ENCODE measurements at places on chromosomes 6 and 20. TPM values are rescaled to one million over a fixed set of nuclear protein-coding genes. Genes with fewer than 3 reads are reported as not detected.

The HLA-G gene
- not detected for total RNA-seq

The SYNDIG1 gene
- total RNA-seq = not detected

The PSMB8 gene
- total RNA-seq = 212 TPM

The ZNF337 gene
- total RNA-seq = 17.7 TPM

GRCh38 chr6:143516690-143517446, 5.3 kb upstream of the FUCA2 start:
- no peak for DNase-seq
- H3K36me3 ChIP-seq = no peaks in the 10 kb centered on the region
- no peak overlapping the region for H3K4me3 ChIP-seq
- no peak overlapping the region for H3K27ac ChIP-seq
- H3K4me1 ChIP-seq = no peaks in the 10 kb centered on the region
- H3K27me3 ChIP-seq = no peaks in the 10 kb centered on the region

DNA sequence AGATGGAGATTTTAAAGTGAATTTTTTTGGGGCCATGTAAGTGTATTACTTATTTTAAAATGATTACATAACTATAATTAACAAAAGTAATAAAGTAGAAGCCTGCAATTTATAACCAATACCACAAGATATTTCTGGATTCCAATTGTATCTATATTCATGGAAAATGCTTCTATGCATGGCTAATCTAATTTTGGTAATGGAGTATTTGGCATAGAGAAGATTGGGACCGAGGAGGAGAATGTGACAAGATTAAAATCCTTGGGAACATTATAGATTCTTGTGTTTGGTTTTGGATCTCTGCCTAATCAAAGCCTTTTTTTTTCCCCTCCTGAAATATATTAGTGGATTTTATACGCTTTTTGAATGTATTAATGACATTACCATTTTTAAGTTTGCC, 12.9 kb upstream of the TMX4 start:
- peak; percentile 29 for DNase-seq
- H3K4me3 ChIP-seq = no peak overlapping the region
- H3K4me1 ChIP-seq = no peaks in the 10 kb centered on the region
- H3K36me3 ChIP-seq = no peaks in the 10 kb centered on the region

DNA sequence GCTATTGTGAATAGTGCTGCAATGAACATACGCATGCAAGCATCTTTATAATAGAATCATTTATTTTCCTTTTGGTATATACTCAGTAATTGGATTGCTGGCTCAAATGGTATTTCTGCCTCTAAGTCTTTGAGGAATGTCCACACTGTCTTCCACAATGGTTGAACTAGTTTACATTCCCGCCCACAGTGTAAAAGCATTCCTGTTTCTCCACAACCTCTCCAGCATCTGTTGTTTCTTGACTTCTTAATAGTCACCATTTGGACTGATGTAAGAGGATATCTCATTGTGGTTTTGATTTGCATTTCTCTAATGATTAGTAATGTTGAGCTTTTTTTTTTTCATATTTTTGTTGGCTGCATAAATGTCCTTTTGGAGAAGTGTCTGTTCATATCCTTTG, 208.7 kb downstream of the PHF3 start:
- no peaks in the 10 kb centered on the region for H3K4me1 ChIP-seq
- no peak overlapping the region for H3K27ac ChIP-seq
- DNase-seq = no peak
- no peaks in the 10 kb centered on the region for H3K27me3 ChIP-seq

- H3K27me3 ChIP-seq = no peaks in the 10 kb centered on the region
- no peak overlapping the region for H3K4me3 ChIP-seq
- H3K4me1 ChIP-seq = no peaks in the 10 kb centered on the region
- no peak overlapping the region for H3K27ac ChIP-seq
Observed at GRCh38 chr6:164159061-164159460, 744.5 kb downstream of the QKI start.

- no peaks in the 10 kb centered on the region for H3K4me1 ChIP-seq
- no peak overlapping the region for H3K27ac ChIP-seq
- DNase-seq = no peak
Observed at GRCh38 chr6:93562582-93562981, 143.2 kb upstream of the EPHA7 start.

DNA sequence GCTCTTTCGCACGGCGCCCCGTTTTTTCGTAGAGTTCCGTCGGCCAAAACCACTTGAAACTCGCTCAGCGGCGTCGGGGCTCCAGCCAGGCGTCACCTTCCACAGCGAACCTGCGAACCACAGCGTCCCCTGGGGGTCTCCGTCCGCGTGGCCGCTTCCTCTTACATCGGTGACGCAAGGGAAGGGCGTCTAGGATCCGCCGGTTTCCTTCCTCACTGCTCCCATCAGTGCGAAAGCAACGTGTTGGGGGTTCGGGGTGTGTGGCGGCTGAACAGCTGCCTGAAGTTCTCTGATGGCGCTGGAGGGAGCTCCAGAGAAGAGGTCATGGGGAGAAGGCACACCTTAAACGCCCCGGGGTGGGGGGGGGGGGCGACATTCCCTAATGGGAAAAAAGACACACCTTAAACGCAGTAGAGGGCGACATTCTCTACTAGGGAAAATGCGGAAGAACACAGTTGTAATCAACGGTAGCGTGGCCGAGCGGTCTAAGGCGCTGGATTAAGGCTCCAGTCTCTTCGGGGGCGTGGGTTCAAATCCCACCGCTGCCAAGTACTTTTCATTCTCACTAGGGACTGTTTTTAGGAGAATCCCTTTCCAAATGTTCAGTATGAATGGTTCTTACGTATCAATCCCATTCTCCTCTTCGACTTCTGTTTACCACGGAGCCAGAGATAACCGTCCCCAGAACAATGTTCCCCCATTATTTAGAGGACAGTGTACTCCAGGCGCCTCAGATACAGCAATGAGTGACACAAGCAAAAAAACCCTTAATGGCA, 16.4 kb downstream of the ZNF311 start:
- H3K36me3 ChIP-seq = no peaks in the 10 kb centered on the region
- no peak for DNase-seq
- no peak overlapping the region for H3K27ac ChIP-seq

- no peak overlapping the region for H3K27ac ChIP-seq
- H3K4me1 ChIP-seq = no peaks in the 10 kb centered on the region
- DNase-seq = no peak
- H3K36me3 ChIP-seq = no peaks in the 10 kb centered on the region
- H3K27me3 ChIP-seq = no peaks in the 10 kb centered on the region
Observed at GRCh38 chr6:43877463-43878126, 107.6 kb downstream of the VEGFA start.

GRCh38 chr6:155381673-155382337, 67.5 kb upstream of the TFB1M start:
- no peaks in the 10 kb centered on the region for H3K4me1 ChIP-seq
- H3K27me3 ChIP-seq = no peaks in the 10 kb centered on the region
- DNase-seq = no peak
- H3K27ac ChIP-seq = no peak overlapping the region
- no peak overlapping the region for H3K4me3 ChIP-seq
- H3K36me3 ChIP-seq = no peaks in the 10 kb centered on the region

DNA sequence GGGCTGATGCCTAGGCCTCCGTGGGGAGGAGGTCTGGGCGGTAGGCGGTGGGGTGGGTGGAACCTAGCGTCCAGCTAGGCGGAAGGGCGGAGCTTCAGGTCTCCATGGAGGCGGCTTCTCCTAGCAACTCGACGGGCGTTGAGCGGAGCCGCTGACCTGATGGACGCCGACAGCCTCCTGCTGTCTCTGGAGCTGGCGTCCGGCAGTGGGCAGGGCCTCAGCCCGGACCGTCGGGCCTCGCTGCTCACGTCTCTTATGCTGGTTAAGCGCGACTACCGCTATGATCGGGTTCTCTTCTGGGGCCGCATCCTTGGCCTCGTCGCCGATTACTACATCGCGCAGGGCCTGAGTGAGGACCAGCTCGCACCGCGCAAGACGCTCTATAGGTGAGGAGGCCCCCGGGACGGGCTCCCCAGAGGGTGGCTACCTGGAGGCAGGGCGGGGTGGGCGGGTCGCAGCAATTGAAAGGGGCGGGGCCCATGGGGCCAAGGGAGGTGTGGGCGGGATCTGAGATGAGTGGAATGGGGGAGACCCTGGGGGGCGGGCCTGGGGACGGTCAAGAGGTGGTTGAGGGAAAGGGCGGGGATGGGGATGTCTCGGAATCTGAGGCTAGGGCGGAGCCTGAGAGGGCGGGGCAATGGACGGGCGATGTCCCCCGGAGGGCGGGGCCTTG, at the start of gene RSPH9:
Gene RSPH9 (plus strand): TSS at position 97 of the 673 bp plus-strand sequence. CDS start 63 bp downstream, at position 160.
- H3K27me3 ChIP-seq = no peaks in the 10 kb centered on the region
- H3K4me1 ChIP-seq = no peaks in the 10 kb centered on the region
- DNase-seq = no peak
- peaks cover 9% of the 10 kb centered on the region for H3K36me3 ChIP-seq

DNA sequence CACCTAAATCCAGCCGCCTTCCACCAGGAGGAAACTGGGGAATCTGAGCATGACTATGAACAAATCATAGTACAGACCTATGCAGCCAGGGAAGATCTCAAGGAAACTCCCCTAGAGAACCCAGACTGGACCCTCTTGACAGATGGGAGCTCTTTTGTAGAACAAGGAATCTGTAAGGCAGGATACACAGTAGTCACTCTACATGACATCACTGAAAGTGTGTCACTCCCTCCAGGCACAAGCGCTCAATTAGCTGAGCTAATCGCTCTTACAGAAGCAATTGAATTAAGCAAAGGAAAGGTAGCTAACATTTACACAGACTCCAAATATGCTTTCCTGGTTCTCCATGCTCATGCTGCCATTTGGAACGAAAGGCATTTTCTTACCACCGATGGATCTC, 36.8 kb downstream of the PLN start:
- no peak for DNase-seq
- no peak overlapping the region for H3K4me3 ChIP-seq
- no peaks in the 10 kb centered on the region for H3K36me3 ChIP-seq
- H3K4me1 ChIP-seq = no peaks in the 10 kb centered on the region
- H3K27me3 ChIP-seq = no peaks in the 10 kb centered on the region

DNA sequence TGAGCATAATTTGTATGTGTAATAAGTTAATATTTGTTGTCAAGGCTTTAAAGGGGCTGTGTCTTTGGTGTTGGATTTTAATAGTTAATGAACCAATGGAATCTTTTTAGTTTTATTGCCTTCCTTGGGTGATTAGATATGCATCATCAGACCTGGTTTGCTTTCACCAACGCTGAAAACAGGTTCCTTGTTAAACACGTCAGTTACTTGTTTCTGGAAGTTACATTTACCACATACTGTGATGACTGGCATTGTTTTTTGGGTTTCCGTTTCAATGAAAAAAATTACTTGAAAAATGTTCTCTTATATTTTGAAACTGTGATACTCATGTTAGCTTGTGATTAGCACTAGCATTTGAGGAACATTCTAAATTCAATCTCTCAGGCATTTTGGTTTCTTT, 58.6 kb upstream of the RNF144B start:
- H3K4me3 ChIP-seq = peak overlapping the region; percentile 28
- peaks cover 71% of the 10 kb centered on the region for H3K4me1 ChIP-seq
- peak overlapping the region; percentile 95 for H3K27ac ChIP-seq
- H3K36me3 ChIP-seq = no peaks in the 10 kb centered on the region

DNA sequence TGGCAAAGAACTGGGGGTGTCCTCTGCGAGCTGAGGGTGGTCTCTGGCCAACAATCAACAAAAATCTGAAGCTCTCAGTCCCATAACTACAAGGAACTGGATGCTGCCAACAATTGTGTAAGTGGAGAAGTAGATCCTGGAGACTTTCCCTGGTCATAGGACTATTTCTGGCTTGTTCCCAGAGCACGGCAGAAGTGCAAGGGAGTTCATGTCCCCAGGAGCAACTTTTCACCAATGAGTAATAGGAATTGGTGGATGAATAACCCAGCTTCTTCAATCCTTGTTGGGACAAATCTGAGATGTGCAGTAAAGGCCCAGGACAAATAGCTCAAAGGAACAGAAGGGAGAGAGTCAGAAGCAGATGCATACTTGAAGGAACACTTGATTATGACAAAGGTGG, 95.5 kb downstream of the QRSL1 start:
- peaks cover 42% of the 10 kb centered on the region for H3K4me1 ChIP-seq
- no peaks in the 10 kb centered on the region for H3K36me3 ChIP-seq
- DNase-seq = no peak
- H3K4me3 ChIP-seq = no peak overlapping the region

DNA sequence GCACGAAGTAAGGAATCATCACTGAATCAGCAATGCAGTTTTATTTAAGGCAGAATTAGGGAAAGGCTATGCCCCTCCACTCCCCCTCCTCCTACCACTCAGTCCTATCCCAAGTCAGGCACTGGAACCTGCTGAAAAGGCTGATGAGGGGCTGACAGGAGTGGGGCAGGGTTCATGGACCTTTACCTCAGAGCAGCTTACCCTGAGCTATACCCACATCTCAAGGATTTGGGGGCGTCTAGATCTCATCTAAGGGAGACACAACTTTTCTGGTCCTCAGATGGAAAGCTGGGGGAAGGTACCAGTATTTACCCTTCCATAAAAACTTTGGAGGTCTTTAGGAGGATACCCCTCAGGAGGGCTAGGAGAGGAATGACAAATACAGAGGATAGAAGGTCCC, 27.2 kb downstream of the GSS start:
- H3K4me3 ChIP-seq = no peak overlapping the region
- H3K27me3 ChIP-seq = no peaks in the 10 kb centered on the region

DNA sequence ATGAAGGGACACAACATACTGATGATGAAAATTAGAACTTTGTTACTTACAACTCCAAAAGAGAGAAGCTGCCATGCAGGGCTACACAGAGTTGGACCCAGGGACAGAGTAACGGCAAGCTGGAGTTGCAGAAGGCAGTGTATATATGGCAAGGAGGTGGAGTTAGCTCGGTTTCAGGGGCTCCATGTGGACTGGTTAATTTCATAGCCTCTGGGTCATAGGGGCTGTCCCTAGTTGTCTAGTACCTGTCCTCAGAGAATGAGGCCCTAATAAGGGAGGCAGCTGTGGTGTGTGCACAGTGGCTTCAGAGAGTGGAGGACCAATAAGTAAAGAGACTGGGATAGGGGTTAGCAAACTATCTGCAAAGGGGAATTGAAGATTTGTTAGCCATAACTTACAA, 7.9 kb upstream of the ZSCAN12 start:
- no peaks in the 10 kb centered on the region for H3K27me3 ChIP-seq
- no peaks in the 10 kb centered on the region for H3K36me3 ChIP-seq
- H3K4me3 ChIP-seq = no peak overlapping the region
- H3K27ac ChIP-seq = no peak overlapping the region
- H3K4me1 ChIP-seq = no peaks in the 10 kb centered on the region

DNA sequence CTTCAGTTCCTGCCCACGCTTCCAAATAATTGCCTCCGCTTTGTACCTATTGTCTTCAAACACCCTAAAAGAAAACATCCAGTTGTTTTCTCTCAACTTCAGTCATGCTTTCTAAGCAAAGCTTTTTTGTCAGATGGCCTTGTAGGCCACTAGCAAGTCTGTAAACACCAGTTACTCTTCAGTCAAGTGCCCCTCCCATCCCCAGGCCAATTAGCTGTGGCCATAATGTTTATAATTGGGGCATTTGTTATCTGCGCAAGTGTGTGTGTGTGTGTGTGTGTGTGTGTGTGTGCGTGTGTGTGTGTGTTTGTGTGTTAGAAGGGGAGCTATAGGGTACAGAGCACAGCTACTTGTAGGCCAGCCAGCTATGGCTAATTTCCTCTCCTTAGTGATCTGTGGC, 272.4 kb upstream of the MARCKS start:
- no peak overlapping the region for H3K27ac ChIP-seq
- H3K36me3 ChIP-seq = no peaks in the 10 kb centered on the region
- DNase-seq = no peak
- no peaks in the 10 kb centered on the region for H3K4me1 ChIP-seq
- H3K4me3 ChIP-seq = no peak overlapping the region

- peak; percentile 72 for DNase-seq
- peaks cover 32% of the 10 kb centered on the region for H3K4me1 ChIP-seq
- no peak overlapping the region for H3K27ac ChIP-seq
Observed at GRCh38 chr20:10427060-10427692, 6.8 kb downstream of the MKKS start.

- H3K4me3 ChIP-seq = no peak overlapping the region
- H3K27ac ChIP-seq = no peak overlapping the region
- DNase-seq = no peak
- H3K27me3 ChIP-seq = no peaks in the 10 kb centered on the region
- no peaks in the 10 kb centered on the region for H3K4me1 ChIP-seq
Observed at GRCh38 chr20:19504251-19504650, 253.8 kb upstream of the RIN2 start.

Data from Karpas-422 (cell line).